Right renal pelvis (tissue), 4 donors: ENCODE measurements at places on chromosomes 6 and 20. TPM values are rescaled to one million over a fixed set of nuclear protein-coding genes. Genes with fewer than 3 reads are reported as not detected.

Gene SLC22A3
- polyA plus RNA-seq, result 5.6 TPM

Gene ENPP4
- 19.0 TPM for polyA plus RNA-seq

Gene MAP7
- polyA plus RNA-seq, result 37.1 TPM

Gene FOXS1
- polyA plus RNA-seq, result 6.5 TPM

Gene PPP1R3G
- polyA plus RNA-seq, result 2.9 TPM

Gene MATN4
- polyA plus RNA-seq, result 0.39 TPM

Gene ALDH8A1
- polyA plus RNA-seq, result 28.6 TPM

Gene DEFB124
- polyA plus RNA-seq, result not detected

Gene MPIG6B
- 0.96 TPM for polyA plus RNA-seq

Gene MYLK2
- polyA plus RNA-seq, result 0.67 TPM

Gene BANF2
- 0.18 TPM for polyA plus RNA-seq

Gene C20orf141
- not detected for polyA plus RNA-seq

Gene MUC21
- not detected for polyA plus RNA-seq

Gene C6orf58
- polyA plus RNA-seq, result 0.91 TPM

Gene FAM83C
- not detected for polyA plus RNA-seq

Gene TSPO2
- polyA plus RNA-seq, result 0.45 TPM

Gene WFDC5
- polyA plus RNA-seq, result not detected

Gene DCBLD1
- 10.3 TPM for polyA plus RNA-seq

Gene SLC17A4
- polyA plus RNA-seq, result 1.2 TPM

Gene CDK5RAP1
- 31.7 TPM for polyA plus RNA-seq

Gene ANKS1A
- 47.0 TPM for polyA plus RNA-seq

Gene SLC52A3
- polyA plus RNA-seq, result 3.7 TPM

Gene NT5E
- polyA plus RNA-seq, result 3.5 TPM

Gene HLA-G
- 0.53 TPM for polyA plus RNA-seq

Gene PERP
- 21.2 TPM for polyA plus RNA-seq

Gene TMC2
- 0.04 TPM for polyA plus RNA-seq

Gene PBOV1
- not detected for polyA plus RNA-seq

Gene PREX1
- 16.7 TPM for polyA plus RNA-seq

Gene CDH4
- 6.1 TPM for polyA plus RNA-seq

Gene PTP4A1
- polyA plus RNA-seq, result 73.8 TPM

Gene PEX3
- polyA plus RNA-seq, result 44.2 TPM

Gene PHACTR1
- 9.9 TPM for polyA plus RNA-seq
